ENCODE measurements at places on chromosomes 7 and 10.

GRCh38 chr7:156640257-156640948 lies at the start of gene RNF32:
Gene RNF32, plus strand, starts transcription at chr7:156640774. Its CDS starts 3,104 bp downstream, at chr7:156643878.
- peak; percentile 97 for DNase-seq

DNA sequence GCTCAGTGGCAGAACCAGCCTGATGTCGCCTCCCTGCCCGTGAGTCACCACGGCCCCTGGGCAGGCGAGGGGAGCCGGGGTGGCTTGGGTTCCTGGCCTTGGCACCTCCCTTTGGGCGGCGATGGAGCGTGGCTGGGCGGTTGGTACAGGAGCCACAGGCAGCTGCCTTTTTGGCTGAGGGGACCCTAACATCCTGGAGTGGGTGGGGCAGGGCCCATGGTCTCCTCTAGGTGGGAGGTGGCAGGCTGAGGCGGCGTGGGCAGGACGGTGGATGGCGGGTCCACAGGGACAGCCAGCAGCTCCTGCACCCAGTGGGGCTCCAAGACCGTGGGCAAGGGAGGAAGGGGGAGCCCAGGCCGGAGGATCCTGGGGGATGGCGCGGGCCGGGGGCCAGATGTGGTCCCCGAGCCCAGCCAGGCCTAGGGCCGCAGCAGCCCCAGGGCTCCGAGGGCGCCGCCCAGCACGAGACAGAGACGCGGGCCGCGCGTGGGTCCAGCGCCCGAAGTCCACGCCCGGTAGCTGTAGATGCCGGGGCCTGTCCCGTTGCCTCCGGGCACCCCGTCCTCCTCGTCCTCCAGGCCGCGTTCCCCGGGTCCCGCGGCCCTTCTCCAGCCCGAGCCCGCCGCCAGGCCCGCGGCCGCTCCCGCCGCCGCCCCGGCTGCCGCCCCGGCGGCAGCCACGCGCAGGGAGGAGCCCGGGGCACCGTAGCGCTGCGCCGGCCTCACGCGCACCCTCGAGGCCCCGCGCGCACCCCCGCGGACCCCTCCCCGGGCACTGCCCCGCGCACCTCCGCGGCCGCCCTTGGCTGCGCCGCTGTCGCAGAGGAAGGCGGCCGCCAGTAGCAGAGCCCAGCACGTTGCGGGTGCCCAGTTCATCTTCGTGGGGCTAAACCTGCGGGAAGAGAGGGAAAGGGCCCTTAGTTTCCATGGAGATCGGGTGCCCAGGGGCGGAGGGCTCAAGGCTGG lies 1.3 kb downstream of the SPRN start:
- no peak for DNase-seq

DNA sequence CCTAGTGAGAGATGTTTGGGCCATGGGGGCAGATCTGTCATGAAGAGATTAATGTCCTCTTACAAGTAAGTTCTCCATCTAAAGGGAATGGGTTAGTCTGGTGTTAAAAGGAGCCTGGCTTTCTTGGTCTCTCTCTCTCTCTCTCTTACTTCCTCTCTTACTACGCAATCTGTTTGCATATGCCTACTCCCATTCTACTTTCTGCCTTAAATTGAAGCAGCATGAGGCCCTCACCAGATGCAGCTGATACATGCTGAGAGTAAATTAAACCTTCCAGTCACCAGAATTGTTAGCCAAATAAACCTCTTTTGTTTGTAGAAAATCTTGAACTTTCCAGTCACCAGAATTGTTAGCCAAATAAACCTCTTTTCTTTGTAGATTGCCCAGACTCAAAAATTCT lies 884.1 kb downstream of the NRG3 start:
- DNase-seq: no peak

GRCh38 chr10:115092555-115093285 lies 445 bp upstream of the ATRNL1 start:
- DNase-seq: peak; percentile 4

GRCh38 chr7:117777335-117778142 lies 95.7 kb downstream of the CTTNBP2 start:
- no peak for DNase-seq
